ENCODE measurements at places on chromosomes 3 and 15.

- DNase-seq: peak; percentile 16
Measured at GRCh38 chr3:17845026-17845812, 102.8 kb upstream of the TBC1D5 start.

GRCh38 chr3:131976448-131976847, 58.4 kb downstream of the CPNE4 start:
- DNase-seq: no peak

- DNase-seq: peak; percentile 59
Measured at GRCh38 chr3:47323431-47324277, 40.9 kb downstream of the KLHL18 start.

- DNase-seq: peak; percentile 42
Measured at GRCh38 chr3:4417449-4417848, 49.6 kb downstream of the SUMF1 start.

DNA sequence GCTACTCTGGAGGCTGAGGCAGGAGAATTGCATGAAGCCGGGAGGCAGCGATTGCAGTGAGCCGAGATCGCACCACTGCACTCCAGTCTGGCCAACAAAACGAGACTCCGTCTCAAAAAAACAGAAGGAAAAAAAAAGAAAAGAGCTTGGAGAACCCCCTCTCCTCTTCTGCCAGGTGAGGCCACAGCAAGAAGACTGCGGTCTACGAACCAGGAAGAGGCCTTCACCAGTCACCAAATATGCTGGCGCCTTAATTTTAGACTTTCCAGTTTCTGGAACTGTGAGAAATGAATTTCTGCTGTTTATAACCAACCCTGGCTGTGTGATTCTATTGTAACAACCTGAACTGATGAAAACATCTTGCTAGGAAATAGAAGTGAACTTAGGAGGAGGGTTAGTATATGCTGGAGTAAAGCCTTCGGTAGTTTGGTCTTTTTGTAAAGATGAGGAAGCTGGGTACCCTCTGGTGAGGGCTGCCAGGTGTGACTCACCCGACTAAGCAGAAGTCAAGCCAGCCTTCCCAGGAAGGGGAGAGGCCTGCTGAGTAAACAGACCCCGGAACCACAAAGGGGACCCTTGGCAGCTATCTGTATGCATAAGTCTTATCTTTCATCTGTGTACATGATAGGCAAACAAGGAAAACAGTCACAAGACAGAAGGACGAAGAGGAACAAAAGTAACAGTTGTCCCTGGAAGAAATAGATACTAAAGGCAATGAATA, 78.7 kb downstream of the KLF13 start:
- no peak for DNase-seq

All from renal cortical epithelial cell (primary cell).